ENCODE measurements at places on chromosomes 6 and 20.

DNA sequence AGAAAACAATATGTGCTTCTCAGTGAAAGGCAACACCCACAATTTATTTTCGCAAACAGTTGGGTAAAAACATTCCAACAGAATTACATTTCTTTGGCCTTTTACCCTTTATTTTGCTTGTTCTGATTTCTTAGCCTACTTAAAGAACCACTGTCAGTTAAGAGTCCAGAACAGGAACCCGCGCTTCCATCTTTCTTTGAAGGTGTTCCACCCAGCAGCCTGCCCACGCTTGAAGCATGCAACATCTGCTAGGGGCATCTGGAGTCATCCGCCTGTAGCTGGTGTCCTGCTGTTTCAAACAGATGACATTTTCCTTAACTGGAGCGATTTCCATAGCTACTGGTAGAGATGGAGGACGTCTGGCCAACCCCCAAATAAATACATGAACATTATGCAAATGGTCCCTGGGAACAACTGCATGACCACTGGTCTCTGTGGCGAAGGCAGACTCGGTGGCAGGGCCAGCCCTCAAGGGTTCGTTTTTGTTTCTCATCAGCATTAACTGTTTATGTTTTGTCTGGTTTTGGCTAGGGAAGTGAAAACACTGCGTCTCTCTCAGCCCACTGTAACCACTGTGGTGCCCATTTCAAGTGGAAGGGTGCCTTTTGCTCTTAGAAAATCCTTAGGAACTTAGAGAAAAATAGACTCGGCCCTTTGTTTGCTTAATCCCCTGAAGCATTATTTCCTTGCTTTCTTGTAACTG lies 51.6 kb downstream of the LAMA4 start:
- no peak for DNase-seq

- no peak for DNase-seq
Measured at GRCh38 chr20:50855498-50856474, 60.9 kb downstream of the BCAS4 start.

GRCh38 chr6:42819803-42820511 lies 38.1 kb downstream of the BICRAL start:
- DNase-seq: no peak

DNA sequence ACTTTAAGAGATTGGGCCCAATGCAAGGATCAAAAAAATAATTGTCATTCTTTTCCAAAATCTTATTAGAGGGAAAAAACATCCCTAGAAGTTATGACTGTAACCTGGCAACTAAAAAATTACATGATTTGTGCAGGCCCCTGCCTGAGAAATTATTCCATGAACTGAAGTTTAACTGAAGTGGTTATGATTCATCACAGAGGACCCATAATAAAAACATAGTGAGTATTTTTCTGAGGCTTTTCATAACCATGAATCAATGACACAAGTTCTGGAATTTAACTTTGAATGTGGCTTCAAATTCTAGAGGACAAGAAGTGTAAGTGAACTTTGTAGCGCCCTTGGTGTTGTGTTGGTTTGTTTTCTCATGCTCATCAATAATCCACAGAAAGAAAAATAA lies 31.1 kb upstream of the CARMIL1 start:
- DNase-seq: no peak

DNA sequence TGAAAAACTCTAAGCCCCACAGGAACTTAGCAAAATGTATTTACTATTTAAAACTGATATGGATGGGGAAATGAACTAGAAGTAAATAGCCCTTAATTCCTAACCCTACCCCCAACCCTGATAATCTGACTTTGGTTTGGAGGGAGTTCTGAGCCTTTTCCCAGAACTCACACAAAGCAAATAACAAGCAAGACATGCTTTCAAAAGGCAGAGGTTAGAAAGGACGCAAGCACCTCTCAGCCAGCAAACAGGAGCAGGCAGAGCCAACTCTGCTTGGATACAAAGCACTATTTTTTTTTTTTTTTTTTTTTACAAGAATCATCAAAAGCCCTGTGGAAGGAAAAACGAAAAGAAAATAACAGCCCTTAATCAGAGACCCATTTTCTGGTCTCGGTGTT lies 58.7 kb downstream of the SLC22A23 start:
- no peak for DNase-seq

- DNase-seq: peak; percentile 85
Measured at GRCh38 chr20:52031563-52032303, 159.8 kb downstream of the ZFP64 start.

DNA sequence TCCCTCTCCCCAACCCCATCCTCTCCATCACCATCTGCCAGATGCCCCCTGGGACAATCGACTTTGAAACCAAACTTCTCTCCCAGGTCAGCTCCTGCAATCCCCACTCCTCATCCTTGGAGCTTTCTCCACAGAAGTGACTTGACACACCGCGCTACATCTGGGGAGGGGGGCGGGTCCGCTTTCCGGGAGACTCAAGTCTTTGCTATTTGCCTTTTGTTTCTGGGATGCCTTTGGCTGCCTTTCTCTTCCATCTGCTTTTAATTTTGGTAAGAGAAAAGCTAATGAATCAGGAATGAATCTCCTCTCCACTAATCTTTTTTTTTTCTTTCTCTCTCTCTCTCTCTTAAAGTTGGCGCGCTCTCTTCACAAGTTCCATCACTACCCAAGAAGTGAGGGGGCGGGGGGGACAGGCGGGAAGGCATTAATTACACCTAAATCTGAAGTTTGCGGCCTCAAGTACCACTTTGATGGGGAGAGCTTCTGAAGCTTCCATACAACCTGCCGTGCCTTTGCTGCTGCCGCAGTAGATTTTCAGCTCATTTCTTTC lies 664 bp upstream of the TPBG start:
- no peak for DNase-seq
